ENCODE measurements at places on chromosomes 3 and 15. TPM values are rescaled to one million over a fixed set of nuclear protein-coding genes. Genes with fewer than 3 reads are reported as not detected.

GRCh38 chr3:52143616-52144015 lies 10.6 kb downstream of the POC1A start:
- DNase-seq: no peak

DNA sequence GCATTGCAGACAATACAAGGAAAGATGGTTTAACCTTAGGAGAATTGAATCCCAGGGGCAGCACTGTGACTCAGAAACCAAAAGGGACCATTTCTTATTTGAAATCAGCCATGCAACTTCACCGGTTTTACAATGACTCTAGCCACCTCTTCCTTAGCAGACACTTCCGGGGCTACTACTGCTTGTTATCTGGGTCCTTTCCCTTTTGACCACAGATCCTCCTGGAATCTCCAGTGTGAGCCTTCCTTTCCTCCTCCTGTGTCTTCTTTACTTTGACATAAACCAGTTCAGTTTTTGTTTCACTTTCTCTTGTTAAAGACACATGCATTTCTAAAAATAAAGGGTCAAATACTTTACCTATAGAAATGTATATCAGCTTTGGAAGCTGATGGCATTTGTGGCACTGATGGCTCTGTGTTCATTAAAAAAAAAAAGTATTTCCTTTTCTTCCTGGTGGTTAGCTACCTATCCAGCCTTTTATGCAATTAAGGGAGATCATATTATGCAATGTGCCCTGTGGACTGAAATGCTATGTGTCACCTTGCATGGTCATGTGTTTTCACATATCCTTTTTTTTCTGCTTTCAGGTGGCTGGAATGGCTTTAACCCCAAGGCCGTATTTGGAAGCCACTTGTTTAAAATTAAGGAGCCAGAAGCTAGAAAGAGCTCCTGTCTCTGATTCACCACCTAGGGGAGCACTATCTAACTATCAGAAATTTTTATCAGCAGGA lies 296.2 kb downstream of the CHL1 start:
- no peak for DNase-seq

DNA sequence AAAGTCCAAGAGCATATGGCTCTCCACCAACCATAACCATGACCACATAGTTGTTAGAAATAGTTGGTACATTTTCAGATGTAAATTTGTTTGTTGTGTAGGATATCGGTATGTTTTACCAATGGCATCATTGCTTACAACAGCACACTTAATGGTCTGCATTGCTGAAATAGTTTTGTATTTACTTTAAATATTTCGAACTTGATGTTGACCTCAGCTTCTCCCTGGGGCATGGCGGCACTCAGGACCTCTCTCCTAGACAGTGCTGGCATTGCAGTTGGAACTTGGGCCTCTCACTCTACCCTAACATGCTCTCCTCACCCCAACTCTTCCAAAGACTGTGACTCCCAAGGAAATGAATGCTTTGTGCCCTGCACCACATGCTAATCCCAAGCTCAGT lies 5.0 kb downstream of the SLC22A13 start:
- DNase-seq: no peak

DNA sequence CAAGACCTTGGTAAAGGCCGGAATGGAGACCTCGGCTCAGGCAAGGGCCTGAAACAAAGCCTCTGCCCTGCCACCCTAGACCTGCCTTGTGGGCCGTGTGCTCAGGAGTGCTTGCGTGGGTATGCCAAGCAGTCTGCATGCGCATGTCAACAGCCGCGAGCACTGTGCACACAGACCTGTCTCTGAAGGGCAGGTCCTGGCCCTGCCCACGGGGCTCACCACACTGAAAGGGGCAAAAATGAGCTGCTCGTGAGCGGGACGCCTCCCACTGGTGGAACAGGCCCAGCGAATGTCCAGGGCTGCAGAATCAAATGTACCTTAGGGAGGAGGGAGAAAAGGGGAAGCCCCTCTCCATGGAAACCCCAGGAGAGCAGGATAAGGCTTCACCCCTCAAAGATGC lies 44.3 kb upstream of the FGD5 start:
- DNase-seq: no peak

GRCh38 chr15:90376789-90377188 lies 11.3 kb upstream of the IQGAP1 start:
- DNase-seq: no peak

- no peak for DNase-seq
These were observed 20.2 kb downstream of the SLC24A1 start for GRCh38 chr15:65641768-65642475.

DNA sequence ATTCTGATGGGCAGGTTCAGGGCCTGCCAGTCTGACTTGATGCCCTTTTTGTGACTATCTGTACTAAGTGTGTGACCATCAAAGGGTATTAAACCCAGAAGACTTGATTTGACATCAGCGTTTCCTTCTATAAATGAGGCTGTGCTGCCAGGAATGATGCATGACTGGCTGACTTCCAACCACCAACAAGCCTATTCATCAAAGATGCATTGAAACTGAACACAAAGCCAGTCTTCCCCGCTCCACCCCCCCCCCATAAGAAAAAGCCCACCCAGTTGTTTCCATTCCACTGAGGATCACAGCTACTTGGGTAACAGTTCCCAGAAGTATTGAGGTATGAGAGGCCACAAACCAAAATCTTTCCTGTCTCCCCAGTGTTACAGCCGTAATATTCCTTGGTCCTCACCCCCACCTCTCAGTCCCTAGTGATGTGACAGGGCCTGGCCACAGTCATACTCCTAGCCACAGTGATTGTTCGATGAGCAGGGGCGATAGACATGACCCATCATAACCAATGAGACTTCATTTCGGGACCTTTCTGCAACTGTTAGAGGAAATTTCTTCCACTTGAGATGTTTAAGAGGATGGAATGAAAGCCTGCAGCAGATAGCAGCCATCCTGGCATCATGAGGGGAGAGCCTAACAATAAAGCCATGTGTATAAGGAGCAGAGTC lies 22.6 kb downstream of the SH3BP5 start:
- DNase-seq: no peak

DNA sequence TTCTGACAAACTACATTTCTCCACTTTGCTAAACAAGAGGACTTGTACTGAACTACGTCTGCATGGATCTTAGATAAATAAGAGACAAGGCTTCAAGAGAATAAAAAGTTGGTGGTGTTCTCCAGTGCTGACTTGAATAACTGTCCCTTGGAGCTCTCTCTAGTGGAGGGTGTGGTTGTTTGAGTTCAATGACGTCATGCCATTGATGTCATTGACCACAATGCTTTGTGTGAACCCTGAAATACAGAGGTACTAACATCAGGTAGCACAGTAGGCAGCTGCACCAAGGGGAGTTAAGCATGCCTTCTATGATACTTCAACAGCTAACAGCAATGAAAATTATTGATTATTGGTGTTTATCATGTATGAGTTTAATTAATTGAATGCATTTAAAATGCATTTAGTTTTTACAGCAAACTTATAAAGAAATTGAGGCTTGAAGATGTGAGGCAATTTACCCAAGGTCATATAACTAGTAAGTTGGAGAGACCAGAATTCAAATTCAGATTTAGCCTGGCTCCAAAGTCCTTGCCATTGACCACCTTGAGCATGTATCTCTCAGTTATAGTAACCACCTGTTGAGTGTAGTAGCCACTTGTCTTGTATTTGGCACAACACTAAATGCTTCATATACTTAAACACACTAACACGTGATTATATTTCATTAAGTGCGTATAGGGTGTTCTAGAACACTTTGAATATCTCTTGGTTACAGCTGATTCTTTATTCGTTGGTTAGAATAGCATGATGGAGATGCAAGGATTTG lies 126.0 kb upstream of the ANKRD28 start:
- DNase-seq: no peak

DNA sequence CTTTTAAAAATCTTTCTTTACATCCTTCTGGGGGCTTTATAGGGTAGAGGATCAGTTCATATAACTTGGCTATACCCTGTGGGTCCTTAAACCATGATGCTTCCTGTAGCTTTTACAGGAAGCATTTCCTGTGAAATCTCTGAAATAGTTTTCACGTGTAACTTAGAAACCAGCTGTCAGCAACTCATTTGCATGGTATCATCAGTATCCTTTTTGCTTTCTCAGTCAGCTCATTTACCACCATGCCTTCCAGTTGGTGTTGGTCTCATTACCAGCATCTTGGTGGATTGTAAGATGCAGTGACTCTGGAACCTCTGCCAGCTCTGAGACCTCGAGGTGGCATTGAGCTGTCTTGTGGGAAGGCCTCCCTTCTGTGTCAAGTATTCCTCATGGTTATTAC lies 96.7 kb upstream of the MYZAP start:
- no peak for DNase-seq

- no peak for DNase-seq
These were observed 12.2 kb downstream of the SELENOS start for GRCh38 chr15:101264911-101265641.

- DNase-seq: no peak
These were observed 70.5 kb upstream of the ALDH1A3 start for GRCh38 chr15:100809151-100809550.

DNA sequence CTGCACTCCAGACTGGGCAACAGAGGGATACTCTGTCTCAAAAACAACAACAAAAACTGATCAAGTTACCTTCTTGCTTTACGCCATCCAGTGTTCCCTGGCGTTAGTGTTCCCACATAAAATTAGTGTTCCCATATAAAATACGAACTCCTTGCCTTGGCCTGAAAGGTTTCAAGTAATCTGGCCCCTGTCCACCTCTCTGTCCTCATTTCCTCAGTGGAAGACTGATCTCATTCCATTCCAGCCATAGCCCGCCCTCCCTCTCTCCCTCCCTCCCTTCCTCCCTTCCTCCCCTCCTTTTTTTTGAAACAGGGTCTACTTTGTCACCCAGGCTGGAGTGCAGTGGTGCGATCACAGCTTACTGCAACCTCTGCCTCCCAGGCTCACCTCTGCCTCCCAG lies 2.8 kb upstream of the CAND2 start:
- DNase-seq: no peak

GRCh38 chr3:53531749-53532148 lies 37.3 kb downstream of the CACNA1D start:
- DNase-seq: peak; percentile 49

DNA sequence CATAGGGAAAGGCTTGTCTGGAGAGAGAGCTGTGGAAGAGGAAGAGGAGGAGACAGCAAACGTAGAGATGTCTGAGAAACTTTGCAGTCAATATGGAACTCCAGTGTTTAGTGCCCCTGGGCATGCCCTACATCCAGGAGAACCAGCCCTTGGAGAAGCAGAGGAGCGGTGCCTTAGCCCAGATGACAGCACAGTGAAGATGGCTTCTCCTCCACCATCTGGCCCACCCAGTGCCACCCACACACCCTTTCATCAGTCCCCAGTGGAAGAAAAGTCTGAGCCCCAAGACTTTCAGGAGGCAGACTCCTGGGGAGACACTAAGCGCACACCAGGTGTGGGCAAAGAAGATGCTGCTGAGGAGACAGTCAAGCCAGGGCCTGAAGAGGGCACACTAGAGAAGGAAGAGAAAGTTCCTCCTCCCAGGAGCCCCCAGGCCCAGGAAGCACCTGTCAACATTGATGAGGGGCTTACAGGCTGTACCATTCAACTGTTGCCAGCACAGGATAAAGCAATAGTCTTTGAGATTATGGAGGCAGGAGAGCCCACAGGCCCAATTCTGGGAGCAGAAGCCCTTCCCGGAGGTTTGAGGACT lies 6.9 kb downstream of the MAP1A start:
- DNase-seq: no peak

DNA sequence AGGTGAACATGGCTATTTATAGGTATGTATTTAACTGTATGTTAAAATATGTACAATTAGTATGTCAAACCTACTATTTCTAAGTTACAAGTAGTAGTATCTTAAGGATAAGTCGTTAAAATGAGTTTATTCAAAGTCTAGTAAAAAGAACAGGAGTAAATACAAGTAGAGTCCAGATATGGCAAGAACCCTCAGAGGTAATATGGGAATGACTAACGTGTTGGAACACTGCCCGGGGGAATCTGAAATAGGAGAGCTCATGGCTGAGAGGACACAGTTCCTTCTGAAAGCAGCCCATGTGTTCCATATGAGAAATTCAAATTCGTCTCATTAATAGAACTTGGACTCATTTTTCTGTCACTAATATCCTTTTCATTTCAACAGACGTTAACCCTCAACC lies 158.8 kb downstream of the CLSTN2 start:
- DNase-seq: no peak

DNA sequence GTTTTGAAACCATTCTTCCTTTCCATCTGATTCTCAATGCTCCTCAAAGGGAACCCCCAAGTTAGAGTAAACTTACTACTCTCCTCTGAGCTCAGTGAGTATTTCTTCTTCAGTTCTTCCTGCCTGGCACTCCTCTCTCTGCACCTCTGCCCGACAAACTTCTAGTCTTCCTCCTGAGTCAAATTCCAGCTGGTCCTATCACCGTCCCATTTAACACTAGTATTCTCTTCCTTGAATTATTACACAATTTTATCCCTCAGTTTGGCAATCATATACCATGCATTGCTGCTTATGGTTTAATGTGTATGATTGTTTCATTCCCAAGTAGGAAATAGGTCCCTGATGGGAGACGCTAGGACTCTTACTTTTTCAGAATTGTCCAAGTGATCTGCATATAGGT lies 279.7 kb downstream of the MECOM start:
- DNase-seq: peak; percentile 38

DNA sequence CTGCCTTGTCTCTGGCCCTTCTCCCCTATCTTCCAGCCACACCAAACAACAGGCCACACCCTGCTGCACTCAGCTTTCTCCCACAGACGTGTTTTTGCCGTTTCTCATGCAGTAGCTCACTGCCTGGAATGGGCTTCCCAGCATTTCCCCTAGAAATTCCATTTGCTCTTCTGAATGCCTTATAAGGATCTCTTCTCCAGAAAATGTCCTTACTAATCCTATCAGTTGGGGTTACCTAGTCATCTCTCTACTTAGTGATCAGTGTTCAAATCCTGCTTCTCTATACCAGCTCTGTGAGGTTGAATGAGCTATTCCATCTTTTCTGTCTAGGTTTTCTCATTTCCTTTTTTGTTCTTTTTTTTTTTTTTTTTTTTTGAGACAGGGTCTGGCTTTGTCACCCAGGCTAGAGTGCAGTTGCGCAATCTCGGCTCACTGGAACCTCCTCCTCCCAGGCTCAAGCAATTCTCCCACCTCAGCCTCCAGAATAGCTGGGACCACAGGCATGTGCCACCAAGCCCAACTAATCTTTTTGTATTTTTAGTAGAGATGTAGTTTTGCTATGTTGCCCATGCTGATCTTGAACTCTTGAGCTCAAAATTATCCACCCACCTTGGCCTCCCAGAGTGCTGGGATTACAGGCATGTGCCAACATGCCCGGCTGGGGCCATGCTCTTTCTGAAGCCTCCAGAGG lies 98.2 kb upstream of the CHD2 start:
- peak; percentile 8 for DNase-seq

GRCh38 chr15:25670621-25671020 lies 192.5 kb downstream of the ATP10A start:
- DNase-seq: no peak

Gene PLCH1
- total RNA-seq: 1.9 TPM

Gene GHRL
- not detected for total RNA-seq

Gene GRIP2
- total RNA-seq: not detected

Gene CA12
- 64.9 TPM for total RNA-seq

Gene ITIH1
- total RNA-seq: 0.08 TPM

Gene SERINC4
- total RNA-seq: not detected

Gene LRRN1
- total RNA-seq: not detected

Gene GABRR3
- total RNA-seq: not detected

Gene DAZL
- total RNA-seq: not detected

Gene SLC51A
- not detected for total RNA-seq

Gene PLSCR5
- not detected for total RNA-seq

Gene SKOR1
- 0.18 TPM for total RNA-seq

Gene CHRNA5
- total RNA-seq: 14.3 TPM

Gene MESD
- total RNA-seq: 18.1 TPM

Measured in HT-29 (cell line).